Activated CD4-positive, alpha-beta T cell treated with anti-CD3 and anti-CD28 coated beads for 24 hours (primary cell): ENCODE measurements at places on chromosomes 2 and 18.
A peak's percentile ranks its signal among the peaks of the same experiment; 100 is the strongest.

GRCh38 chr2:63665091-63665490 lies 76.3 kb downstream of the MDH1 start:
- no peak for DNase-seq

GRCh38 chr18:63366213-63367052 lies 573 bp downstream of the KDSR start:
- DNase-seq, result peak; percentile 63

DNA sequence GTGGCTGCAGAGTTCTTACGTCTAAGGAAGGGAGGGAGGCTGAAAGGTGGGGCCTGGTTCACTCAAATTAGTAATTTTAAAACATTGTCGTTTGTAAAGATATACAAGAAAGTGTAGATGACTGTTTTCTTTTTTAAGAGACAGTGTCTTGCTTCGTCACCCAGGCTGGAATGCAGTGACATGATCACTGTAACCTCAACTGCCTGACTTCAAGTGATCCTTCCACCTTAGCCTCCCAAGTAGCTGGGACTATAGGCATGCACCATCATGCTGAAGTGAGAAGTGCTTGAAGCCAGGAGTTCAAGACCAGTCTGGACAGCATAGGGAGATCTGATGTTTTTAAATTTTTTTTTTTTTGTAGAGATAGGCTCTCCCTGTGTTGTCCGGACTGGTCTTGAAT lies 52.9 kb downstream of the HNRNPLL start:
- no peak for DNase-seq

DNA sequence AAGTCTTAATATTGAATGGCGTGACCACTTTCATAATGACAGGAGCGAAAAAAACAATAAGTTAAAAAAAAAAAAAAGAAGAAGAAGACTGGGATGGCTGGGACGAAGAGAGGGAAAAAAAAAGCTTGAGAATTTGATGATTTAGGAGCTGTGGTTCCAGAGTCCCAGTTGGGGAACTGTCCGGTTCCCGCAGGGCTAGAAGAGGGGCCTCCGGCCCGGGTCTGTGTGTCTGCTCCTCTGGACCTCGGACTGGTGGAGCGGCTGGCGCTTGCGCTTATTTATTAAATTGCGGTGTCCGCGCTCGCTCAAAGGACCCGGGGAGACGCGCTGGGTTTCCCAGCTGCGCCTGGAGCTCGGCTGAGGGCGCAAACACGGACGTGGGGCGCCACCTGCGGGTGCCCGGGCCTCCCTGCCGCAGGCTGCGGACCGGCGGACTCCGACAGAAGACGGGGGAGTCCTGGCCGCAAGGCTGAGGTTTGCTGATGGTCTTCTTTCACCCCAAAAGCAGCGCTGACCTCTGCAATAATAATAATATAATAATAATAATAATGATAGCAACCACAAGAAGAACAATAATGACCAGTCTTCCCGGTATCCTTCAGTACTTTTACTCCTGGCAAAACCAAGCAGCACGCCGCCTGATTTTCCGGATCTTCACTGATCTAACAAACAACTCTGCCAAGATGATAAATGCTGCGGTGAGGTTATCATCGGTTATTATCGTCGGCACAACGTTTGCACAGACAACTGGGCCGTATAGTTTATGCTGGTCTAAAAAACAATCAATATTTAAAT lies at the start of gene CBLN2:
TSS of gene CBLN2 (minus strand) at position 251 of the 795 bp plus-strand sequence. CDS start 2,182 bp downstream, outside the sequence.
- DNase-seq, result no peak

DNA sequence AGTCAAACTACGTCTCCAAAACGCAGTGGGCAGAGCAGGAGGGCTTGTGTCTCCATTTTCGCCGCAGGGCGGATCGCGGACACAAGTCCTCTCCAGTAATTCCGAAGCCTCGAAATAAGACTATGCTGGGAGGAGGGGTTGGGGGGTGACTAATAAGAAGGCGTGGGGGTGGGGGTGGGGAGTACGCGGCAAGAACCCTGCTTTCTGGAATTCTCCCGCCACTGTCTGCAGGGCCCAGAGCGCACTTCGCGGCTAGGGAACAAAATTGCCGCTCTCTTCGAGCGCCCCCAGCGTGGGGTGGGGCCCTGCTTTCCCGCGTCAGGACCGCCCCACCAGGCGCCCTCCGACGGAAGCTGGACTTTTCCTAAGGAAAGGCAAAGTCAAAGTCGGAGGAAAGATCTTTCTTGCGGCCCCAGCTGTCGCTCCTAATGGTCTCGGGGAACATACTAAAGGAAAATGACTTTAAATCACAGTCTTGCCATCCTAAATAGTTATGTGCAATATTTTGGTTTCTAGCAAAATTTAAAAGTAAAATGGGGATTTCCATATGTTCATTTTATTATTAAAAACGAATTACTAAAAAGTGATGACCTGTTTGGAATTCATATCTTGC lies 11.9 kb downstream of the NR4A2 start:
- DNase-seq, result no peak

- no peak for DNase-seq
Observed at GRCh38 chr2:134669731-134670669, 48.8 kb downstream of the TMEM163 start.

DNA sequence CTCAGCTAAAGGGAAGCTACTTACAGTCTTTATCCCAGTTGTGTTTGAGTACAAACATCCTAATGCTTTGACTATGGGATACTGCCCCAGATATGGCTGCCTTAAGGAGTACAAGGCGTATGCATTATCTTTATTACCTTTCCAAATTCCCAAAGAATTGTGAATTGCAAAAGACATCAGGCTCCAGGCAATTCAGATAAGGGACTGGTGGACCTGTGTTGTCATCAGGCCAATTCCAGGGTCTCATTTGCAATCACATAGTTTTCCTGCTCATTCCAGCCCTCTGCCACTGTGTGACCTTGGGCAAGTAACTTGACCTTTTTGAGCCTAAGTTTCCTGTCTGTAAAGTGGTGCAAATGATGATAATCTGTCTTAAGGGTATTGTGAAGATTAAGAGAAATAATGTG lies 137.5 kb downstream of the FMNL2 start:
- DNase-seq, result no peak

- DNase-seq, result no peak
Observed at GRCh38 chr2:10913501-10914271, 2.0 kb downstream of the KCNF1 start.

DNA sequence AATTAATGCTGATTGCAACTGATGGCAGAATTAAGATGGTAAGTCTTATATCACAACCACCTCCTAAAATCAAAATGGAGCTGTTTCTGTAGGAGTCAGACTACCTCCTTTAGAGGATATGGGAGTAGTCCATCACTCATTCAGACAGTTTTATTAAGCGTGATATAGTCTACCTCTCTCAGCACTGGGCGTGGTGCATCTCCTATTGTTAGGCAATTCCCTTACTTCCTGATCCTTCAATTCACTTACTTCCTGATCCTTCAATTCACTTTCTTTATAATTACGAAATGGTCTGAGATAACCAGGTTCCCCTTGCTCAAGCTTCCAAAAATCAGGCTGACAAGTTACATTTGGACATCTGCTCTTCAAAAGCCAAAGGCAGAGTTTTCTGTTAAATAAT lies 31.9 kb downstream of the ATP8B1 start:
- DNase-seq, result no peak

DNA sequence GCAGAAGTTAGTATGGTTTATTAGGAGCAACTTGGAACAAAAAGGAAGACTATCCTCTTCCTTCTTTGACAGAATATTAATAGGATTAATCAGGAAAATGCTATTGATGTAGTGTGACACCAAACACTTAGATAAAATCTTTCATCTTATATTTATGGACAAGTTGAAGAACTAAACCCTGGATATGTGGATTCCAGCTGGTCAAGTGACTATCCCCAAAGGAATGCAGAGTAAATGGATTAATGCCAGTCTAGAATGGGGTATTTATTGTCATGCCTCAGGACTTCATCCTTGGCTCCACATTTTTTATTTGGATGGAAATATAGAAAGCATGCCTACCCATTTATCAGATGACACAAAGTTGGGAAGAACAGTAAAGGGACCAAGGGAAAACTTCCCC lies 124.0 kb upstream of the TTC39C start:
- DNase-seq, result no peak

DNA sequence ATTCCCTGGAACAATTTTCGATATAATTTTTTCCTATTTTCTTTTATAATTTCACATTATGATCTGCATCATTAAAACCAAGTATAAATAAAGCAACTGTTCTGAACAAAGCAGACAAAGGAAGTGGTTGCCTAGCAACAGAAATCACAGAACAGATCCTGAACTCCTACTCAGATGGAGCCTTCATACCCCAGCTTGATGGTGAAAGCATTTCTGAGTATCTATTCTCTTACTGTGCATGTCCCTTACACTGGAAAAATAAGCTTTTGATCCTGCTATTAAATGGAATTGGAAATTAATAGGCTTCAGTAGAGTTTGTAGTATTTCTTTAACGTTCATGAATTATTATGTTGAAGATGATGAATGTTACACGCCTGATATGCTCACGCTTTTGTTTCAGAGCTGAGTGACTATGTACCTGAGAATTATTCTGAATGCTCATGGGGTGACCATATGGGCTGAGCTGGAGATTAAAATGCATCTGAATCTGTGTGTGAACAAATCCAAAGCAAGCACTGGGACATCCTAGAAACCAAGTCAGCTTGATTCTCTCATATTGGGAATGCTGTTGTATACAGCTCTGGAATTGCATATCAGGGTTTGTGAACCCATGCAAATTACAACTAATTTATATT lies 254.0 kb downstream of the KCNJ3 start:
- no peak for DNase-seq

DNA sequence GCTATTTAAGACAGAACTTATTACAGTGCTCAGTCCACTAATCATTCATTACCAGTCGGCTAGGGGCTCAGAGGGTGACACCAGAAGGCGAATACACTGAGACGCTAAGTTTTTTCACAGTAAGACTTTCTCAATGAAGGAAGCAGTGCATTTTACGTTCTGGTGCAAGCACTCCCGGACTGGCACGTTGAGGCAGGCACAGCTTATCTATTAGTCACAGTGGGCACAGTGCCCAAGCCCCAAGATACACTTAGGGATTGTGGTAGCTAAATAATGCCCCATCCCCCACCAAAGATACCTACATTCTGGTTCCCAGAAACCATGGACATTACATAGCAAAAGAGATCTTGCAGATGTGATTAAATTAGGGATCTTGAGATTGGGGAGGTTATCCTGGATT lies 32.6 kb upstream of the BCL11A start:
- DNase-seq, result no peak

- no peak for DNase-seq
Observed at GRCh38 chr2:182854375-182855105, 11.9 kb downstream of the FRZB start.

- no peak for DNase-seq
Observed at GRCh38 chr2:239159476-239159911, 241.3 kb downstream of the HDAC4 start.

DNA sequence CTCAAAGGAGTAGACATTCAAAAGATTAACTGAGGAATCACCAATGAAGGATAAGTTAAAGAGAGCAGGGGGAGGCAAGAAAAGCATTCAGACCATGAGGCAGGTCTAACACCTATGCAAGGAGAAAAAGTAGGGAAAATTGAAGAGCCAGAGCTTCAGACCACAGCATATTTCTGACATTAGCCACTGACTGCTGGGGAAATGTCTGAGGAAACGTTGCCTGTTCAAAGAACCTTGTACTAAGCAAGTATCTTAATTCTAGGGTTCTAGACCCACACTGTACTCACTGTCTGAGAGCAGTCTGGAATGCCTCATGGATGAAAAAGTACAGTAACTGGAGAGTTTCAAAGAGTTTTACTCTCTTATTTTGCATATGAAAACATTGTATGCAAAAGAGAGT lies 39.5 kb upstream of the TFPI start:
- no peak for DNase-seq

DNA sequence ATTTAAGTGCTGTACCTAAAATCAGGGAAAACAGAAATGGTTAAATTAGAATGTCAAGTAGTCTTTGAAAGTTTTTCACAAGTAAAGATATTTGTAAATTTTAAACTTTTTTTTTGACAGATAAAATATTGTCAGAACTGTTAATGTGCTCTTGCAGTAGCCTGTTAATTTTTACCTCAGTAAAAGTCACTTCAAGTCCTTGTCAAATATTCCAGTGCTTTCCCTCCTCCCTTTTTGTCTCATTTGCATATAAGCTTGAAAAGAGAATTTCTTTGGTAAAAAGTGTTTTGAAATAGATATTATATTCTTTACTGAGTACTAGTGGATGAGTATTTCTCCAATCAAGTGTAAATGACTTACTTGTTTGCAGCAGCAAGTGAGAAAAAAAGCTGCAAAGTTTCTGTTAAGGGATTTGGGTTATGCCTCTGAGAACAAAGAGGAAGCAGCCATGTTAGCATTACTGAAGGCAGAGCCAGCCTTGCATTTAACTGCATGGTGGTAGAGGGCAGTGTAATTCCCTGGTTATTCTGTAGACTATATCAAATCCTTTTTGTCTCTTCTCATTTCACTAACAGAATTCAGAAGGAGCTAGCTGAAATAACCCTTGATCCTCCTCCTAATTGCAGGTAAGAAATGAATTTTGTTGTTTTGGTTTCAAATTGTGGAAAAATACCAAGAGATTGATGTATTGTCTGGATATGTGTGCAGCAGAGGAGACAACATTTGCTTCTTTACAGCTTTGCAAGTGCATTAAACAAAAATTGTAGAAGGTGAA lies 3.2 kb downstream of the UBE2E3 start:
- no peak for DNase-seq

GRCh38 chr2:46657042-46657504 lies 177.7 kb downstream of the TMEM247 start:
- DNase-seq, result no peak

GRCh38 chr2:228615496-228615895 lies 434.0 kb upstream of the SPHKAP start:
- DNase-seq, result no peak

- DNase-seq, result no peak
Observed at GRCh38 chr2:191010887-191011885, 2.8 kb downstream of the STAT1 start.

DNA sequence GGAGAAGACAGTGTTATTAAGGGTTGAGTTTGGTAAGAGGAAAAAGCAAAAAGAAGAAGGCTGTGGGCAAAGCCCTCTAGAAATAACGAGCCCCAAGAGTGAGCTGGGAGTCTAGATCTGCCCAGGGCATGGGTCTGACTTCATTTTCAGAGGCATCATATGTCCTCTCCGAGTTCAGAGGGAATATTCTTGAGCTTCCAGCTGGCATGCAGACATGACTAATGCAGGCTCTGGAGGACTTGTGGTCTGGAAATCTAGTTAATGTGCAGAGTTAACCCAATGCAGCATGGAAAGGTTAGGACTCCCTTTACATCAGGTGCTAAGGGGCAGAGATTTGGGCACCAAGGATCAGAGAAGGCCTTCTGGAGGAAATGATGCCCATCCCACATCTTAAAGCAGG lies 7.3 kb downstream of the ACMSD start:
- no peak for DNase-seq

DNA sequence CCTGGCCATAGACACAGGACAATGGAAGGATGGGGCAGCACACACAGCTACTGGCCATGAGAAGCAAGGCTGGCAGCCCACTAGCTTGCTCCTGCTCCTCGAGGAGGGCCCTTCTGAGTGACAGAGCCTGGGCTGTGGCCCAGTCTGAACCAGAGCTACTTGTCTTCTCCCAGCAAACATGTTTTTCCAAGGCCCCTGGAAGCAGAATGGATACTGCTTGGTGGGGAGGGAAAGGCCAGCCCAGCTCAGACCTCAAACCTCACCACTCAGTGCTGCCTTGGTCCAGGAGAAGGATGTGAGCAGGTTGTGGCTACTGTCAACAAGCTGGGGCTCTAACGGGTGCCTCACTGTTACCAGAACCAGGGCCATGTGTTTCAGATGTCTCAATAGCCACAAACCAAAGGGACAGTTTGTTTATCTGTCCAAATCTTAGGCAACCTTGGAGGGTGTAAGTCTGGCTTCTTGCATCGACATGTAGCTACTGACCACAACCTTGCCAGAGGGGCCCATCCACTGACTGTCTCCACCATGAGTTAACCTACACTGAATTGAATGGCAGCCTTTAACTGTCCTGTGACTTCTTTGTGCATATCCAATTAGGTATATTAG lies 98.6 kb downstream of the TGFA start:
- DNase-seq, result no peak
